Foreskin keratinocyte (primary cell): ENCODE measurements at places on chromosomes 7 and 10. TPM values are rescaled to one million over a fixed set of nuclear protein-coding genes. Genes with fewer than 3 reads are reported as not detected.
A peak's percentile ranks its signal among the peaks of the same experiment; 100 is the strongest.

- no peak for DNase-seq
Observed at GRCh38 chr7:126001349-126001748, 1071.7 kb upstream of the POT1 start.

DNA sequence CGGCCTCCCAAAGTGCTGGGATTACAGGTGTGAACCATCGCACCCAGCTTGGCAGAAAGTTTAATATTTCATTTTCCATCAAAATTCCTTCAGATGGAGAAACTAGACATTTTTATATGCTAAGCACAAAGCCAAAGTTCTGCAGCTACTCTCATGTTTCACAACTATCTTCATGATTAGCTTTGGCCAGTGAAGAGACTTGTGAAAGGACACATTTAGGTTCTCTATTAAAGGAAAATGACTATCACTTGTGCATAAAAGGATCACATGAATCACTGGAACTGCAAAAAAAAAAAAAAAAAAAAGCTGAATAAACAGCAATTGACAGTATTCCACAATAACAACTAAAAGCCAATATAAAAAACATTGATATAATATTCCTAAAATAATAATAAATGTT lies 16.2 kb downstream of the FGFBP3 start:
- DNase-seq = no peak

- no peak for DNase-seq
Observed at GRCh38 chr10:45144326-45145070, 143.8 kb downstream of the ZNF22 start.

- no peak for DNase-seq
Observed at GRCh38 chr10:50946991-50947781, 61.8 kb upstream of the A1CF start.

- no peak for DNase-seq
Observed at GRCh38 chr10:13340626-13341376, 7.3 kb downstream of the SEPHS1 start.

- DNase-seq = no peak
Observed at GRCh38 chr10:53469383-53469782, 696.8 kb upstream of the MBL2 start.

GRCh38 chr7:35599645-35600044 lies 95.3 kb downstream of the HERPUD2 start:
- no peak for DNase-seq

- DNase-seq = peak; percentile 91
Observed at GRCh38 chr7:29413626-29414136, 150.0 kb upstream of the PRR15 start.

DNA sequence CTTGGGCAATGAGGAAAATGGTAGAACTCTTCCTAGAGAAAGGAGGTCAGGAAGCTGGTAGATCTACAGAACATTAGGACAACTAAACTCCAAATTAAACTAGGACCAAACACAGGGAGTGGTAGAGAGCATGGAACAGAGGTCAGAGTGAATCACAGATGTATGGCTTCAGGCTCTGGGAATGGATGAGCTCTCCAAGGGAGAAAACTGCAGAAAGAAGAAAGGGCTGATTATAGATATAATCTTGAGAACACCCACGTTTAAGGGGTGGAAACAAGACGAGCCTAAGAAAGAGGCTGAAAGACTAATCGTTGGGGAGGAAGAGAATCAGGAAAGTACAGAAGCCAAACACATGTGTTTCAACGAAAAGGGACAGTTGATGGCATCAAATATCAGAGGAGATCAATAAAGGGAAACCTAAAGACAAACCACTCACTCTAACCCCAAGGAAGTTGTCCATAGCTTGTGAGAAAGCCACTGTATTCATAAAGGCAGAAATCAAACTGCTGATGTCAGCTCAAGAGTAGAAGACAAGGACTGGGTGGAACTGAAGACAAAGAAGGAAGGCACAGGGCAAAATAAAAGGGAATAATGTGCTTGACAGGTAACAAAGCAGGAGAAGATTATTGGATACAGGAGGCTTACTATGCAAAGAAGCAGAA lies 41.4 kb downstream of the NUDCD3 start:
- DNase-seq = no peak

- no peak for DNase-seq
Observed at GRCh38 chr10:49287689-49288340, 11.2 kb upstream of the C10orf71 start.

DNA sequence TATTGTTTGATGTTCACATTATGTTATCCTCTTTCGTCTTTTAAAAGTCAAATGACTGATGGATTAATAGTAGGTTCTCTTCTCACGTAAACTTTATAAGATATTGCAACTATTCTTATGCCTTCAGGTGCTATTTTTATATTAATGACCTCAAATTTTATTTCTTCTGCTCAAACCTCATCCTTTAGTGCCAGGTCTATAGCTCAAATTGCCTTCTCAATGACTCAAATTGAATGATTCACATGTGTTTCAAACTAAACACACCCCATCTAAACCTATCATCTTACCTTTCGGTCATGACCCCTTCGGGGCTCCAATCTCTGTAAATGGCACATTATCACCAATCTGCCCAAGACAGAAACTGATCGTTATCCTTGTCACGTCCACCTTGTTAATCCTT lies 22.0 kb upstream of the LIPF start:
- no peak for DNase-seq

DNA sequence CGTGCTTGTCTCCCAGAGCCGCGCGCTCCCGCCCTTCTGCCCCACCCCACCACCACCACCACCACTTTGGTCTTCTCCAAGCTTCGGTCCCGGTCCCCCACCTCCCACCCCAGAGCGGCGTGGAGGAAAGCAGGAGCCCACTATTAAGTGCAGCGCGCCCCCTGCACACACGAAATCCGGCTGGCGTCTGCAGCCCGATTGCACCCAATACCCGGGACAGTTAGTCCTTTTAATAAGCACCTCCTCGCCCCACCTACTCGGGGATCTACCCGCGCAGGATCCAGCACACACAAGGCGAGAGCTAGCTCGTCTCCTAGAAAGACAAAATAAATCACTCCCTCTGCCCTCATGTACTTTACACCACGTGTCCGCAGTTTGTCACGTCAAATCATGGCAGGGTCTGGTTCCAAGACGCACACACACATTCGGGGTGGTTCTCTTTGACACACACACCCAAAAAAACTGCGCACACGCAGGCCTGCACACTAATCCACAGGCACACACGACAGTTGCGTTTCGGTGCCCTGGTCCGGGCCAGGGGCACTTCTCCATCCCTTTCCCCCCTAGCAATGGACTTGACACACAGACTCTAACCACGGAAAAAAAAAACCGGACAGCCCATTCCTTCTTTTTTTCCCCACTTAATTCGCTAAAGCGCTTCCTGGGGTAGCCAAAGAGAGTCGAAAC lies 1.6 kb downstream of the SFMBT2 start:
- peak; percentile 36 for DNase-seq

DNA sequence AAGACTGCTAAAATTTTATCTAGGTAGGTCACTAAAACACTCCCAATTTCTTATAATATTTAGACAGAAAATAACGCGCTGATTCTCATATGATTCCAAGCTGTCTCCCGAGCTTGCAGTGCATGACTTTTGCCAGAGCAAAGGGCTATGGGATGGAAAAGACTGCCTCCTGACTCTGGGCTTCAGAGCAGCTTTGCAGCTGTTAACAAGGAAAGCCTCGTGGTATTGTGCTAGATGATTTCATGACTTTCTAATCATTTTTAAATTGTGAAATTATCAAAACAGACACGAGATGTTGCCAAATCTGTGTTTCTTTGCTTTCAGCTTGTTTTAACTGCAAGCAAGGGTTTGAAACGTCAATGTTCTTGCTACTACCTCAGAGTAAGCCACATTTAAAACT lies 238.3 kb downstream of the AGMO start:
- no peak for DNase-seq

- no peak for DNase-seq
Observed at GRCh38 chr10:85741626-85742300, 624.8 kb downstream of the GRID1 start.

- no peak for DNase-seq
Observed at GRCh38 chr7:132123773-132124172, 452.5 kb downstream of the PLXNA4 start.

GRCh38 chr10:12432402-12433189 lies 83.2 kb downstream of the CAMK1D start:
- DNase-seq = no peak

- peak; percentile 87 for DNase-seq
Observed at GRCh38 chr7:40341836-40342235, 207.0 kb downstream of the SUGCT start.

DNA sequence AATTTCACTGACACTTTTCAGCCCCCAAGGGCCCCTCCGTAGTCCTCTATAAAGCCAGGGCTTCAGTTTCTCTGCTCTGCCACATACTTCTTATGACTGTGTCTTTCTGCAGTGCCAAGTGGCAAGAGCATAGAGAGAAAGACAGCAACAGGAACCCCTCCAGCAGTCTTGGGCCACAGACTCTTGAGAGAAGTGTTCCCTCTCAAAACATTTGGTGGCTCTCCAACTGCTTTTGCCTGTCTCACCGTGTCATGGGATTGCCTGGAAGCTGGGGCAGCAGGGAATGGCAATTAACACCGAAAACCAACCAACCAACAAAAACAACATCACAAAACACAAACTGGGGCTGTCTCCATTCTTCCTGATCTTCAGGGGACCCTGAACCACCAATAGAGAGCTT lies 73.8 kb upstream of the ELN start:
- DNase-seq = no peak

- no peak for DNase-seq
Observed at GRCh38 chr10:60465801-60466200, 76.1 kb upstream of the ANK3 start.

DNA sequence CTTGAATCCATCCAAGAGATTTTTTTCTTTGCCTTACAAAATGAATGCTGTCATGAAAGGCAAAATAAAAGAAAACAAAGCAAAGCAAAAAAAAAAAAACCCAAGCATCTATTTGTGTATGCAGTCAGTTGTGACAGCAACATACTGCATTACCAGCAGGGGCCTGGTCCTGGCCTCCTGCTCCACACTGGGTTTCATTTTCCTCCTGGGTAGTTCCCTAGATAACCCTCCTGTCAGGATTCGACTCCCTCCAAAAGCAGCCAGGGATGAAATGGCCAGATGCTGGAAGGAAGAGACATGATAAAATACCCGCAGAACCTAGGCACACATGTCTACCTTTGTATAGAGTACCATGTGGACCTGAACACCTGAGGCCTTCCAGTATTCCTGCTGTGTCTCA lies 148.6 kb downstream of the NRCAM start:
- no peak for DNase-seq

DNA sequence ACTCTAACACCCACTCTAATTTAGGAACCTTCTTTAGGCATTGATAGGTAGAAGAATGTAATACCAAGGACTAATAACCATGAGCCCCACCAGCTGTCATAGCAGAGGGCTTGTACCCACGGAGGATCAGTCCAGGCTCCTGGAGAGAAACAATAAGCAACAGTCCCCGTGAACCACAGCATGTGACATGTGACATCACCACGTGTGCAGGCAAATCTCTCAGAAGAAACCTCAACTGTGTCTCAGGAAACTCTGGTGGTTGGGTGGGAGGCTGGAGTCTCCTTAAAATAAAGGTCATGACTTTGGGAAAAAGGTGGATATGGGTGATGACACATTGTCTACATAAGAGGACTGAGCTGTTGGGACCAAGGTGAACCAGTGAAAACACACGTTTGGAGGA lies 653.9 kb upstream of the FOXK1 start:
- no peak for DNase-seq

DNA sequence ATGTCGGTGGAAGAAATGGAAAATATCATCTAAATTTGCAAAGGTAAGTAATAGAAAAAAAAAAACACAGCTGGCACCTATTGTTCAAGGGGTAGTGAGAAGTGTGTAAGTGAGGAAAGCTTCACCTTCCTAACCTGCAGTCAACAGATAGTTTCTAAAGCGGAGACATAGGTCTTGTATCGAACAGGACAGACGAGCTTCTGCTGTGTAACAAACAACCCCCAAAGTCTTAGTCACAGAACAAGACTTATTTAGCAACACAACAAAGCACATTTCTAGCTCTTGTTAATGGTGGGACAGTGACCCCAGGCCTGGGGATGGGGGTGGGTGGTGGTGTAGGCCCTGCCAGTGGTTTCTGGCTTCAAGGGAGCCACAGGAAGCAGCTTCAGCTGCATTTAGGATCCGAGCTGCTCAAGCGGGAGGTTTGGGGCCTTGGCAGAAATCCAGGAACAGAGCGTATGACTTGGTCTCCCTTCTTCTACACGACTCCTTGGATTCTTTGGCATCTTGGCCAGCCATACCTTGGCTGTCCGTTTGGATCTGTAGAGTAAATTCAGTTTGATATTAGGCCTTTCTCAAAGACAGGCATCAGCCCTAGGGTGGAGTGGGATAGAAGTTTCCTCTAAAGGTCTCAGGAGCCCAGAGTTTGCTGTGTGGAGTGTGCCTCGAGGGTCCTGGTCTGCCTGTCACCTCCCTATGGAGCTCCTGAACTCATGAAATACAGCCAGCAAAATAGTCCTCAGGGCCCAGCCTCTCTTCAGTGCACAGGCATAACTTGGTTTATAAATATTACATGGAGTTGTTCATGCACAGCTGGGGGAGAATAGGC lies 56.9 kb upstream of the SHH start:
- DNase-seq = no peak

DNA sequence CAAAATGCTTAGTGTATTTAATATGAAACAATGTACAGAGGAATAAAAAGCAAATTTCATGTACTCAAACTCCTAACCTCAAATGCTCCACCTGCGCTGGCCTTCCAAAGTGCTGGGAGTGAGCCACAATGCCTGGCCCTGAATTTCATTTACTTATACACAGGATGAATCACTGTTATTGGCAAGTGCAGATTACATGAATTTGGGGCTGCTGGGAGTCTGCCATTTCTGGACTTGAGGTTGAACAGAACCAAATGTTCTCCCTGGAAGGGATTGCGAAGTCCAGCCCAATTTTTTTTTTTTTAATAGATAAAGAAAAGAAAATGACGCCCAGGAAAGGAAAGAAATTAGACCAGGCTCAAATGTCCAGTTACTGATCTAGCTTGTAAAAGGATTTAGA lies 6.8 kb upstream of the CSTF2T start:
- no peak for DNase-seq

DNA sequence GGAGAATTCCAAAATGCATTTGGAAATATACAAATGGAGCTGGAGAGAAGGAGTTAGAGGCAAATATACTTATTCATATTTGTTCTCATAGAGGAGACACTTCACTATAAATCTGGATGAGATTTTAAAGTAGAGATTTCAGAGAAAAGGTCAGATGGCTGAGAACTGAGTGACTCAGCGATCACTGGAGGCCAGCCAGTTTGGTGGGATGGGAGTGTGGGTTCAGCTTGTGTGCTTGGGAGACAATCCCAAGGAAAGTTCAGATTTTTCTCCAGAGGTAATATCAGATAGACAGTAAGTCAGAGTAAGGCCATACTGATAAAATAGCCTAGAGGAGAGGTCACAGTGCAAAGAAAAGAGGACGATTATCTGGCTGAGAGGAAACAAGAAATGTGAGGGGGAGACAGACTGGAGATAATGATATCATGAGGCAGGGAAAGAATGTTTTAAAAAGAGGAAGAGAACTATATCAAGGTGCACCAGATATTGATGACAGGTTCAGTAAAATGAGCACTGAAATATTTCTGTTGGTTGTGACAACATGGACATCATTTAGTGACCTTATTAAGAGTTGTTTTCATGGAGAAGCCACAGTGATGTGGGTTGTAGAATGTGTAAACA lies 67.0 kb downstream of the MDFIC start:
- DNase-seq = no peak

Gene COL13A1
- polyA plus RNA-seq = 1.3 and 2.4 TPM in 2 replicates

Gene HOXA1
- 6.3 and 8.2 TPM in 2 replicates for polyA plus RNA-seq

Gene PLEKHA1
- polyA plus RNA-seq = 13.9 and 14.5 TPM in 2 replicates

Gene GSTO1
- polyA plus RNA-seq = 277 and 291 TPM in 2 replicates

Gene ZNF488
- 1.2 and 1.5 TPM in 2 replicates for polyA plus RNA-seq

Gene ASB15
- polyA plus RNA-seq = not detected in 2 replicates

Gene PDE6C
- not detected in 2 replicates for polyA plus RNA-seq

Gene BAMBI
- polyA plus RNA-seq = 2.9 and 6.1 TPM in 2 replicates

Gene NME8
- not detected in 2 replicates for polyA plus RNA-seq

Gene PRRT4
- 0.04 and 0.29 TPM in 2 replicates for polyA plus RNA-seq

Gene LIPM
- 0.07 TPM in 1 of 2 replicates, not detected in the other for polyA plus RNA-seq

Gene SPRN
- not detected in 2 replicates for polyA plus RNA-seq
